ENCODE measurements at places on chromosomes 4 and X.

GRCh38 chr4:94976371-94977011, 218.7 kb downstream of the BMPR1B start:
- peak; percentile 95 for DNase-seq

- DNase-seq: no peak
Observed at GRCh38 chrX:134646691-134647090, 11.6 kb downstream of the PLAC1 start.

GRCh38 chr4:95363966-95364365, 184.8 kb downstream of the UNC5C start:
- no peak for DNase-seq

DNA sequence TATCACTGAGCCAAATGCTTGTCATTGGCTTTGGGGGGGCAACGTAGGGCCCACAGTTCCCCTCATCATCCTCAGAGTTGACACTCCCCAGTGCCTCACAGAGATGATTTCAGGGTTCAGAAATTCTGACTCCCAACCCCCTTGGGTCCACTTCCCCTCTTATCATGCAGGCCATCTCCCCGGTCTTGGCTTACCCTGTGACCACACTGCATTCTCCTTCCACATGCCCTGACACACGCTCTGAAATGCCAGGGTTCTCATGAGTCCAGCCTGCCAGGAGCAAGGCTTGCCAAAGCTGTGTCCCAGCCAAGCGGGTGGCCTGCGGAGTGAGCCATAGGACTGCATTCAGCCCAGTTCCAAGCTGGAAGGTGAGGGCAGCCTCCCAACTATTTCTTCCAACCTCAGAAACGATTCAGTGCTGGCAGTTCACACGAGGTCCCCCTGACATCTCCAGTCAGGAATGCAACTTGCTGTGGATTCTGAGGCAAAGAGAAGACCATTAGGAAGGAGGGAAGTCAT, 101.2 kb downstream of the SMIM20 start:
- peak; percentile 98 for DNase-seq

- DNase-seq: peak; percentile 84
Observed at GRCh38 chr4:119746951-119747350, 118.3 kb upstream of the PDE5A start.

- no peak for DNase-seq
Observed at GRCh38 chr4:2643555-2643954, 107.1 kb downstream of the FAM193A start.

All from stromal cell of bone marrow (primary cell).